Activated naive CD4-positive, alpha-beta T cell (primary cell): ENCODE measurements at places on chromosomes 12 and 14.

GRCh38 chr12:54229624-54230212, 40.9 kb upstream of the SMUG1 start:
- DNase-seq, result no peak

DNA sequence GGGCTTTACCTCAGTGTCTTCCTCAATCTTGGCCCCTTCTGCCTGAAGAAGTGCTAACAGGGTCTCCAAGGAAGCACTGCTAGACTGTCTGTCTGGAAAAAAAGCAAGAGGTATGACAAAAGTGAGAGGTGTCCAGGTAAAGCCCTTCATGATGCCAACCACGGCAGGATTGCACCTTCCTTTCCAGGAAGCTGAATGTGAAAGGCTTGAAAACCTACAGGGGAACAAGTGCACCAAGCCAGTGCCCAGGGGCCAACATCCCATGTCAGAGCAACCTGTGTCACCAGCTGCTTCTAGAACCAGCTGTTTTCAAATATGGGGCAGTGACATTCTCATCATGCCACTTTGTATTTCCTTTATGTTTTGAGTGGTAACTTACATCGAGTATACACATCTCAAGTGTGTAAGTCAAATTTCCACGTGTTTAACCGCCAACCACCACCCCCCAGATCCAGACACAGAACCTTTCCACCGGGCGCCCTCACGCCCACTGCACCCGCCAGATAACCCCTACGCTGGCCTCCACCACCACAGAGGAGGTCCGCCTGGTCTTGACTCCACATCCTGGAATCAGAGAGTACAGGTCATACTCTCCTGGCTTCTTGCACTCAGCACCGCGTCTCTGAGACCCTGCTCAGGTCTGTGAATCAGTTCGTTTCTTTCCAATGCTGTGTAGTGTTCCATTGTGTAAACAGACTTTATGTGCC, 27.3 kb downstream of the VPS37B start:
- no peak for DNase-seq

DNA sequence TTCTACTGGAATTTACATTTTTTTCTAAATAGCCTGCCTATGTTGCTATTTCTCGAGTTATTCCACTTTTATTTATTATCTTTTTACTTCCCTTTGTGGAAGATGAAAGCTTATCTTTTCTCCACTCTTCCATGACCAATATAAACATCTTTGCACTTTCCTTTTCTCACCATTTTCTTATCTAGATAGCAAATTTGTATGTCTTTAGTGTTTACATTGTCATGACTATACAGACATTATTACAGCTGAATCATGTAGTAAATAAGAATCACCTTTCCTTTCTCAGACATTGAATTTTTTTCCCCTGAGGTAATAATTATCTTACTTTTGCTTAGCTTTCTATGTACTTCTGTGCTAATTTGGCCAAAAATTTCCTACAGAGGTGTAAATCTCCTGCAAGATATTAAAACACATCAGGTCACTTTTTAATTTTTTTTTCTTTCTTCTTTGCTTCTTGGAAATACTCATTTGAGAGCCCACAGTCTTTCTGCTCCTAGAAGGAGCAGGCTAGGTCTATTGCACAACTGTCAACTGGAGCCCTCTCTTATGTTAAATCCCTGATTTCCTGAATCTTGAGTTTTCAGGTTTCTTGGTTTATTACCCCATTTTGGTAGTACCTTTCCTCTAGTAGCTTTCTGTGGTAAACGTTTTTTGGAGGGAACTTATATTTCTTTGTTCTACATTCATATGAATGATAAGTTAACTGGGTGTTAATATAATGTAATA, 109.0 kb upstream of the ATP2B1 start:
- no peak for DNase-seq

GRCh38 chr14:102316338-102316742, 3.2 kb upstream of the ZNF839 start:
- DNase-seq, result no peak

DNA sequence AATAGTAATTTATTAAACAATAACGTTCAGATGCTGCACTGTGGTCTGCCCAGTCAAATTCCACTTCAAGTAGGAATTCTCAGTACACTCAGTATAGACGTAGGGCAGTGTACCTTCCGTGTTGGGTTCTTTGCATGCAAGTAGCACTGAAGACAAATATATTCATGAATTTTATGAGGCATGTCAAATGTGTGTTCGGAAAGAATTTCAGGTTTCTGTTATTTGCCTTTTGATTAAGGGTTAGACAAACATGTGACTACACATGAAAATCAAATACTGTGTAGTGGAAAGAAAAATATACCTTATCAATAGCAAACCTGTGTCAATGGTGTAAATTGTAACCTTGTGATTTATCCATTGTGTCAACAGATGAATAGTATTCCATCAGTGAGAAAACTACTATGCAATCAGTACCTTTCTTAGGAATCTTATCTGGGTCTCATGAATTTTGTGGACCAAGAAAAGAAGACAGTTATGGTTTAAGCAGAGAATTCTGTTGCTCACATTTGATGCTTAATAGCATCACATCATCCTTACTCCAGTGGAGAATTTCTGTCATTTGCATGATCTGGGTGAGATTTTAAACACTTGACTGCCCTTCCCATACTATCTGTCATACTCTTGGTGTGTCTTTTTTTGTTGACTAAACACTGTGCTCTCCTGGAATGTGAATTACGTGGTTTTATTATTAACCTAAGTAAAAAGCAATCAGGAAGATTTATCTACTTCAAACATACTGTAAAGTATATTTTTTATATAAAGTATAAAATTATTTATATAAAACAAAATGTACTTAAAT, 13.3 kb downstream of the TMEM260 start:
- DNase-seq, result no peak

- DNase-seq, result no peak
Observed at GRCh38 chr14:22812744-22813143, 2.5 kb downstream of the SLC7A7 start.
